ENCODE measurements at places on chromosomes 3 and 15.

- DNase-seq = peak; percentile 62
Observed at GRCh38 chr3:152183473-152183872, 85.3 kb upstream of the MBNL1 start.

- DNase-seq = no peak
Observed at GRCh38 chr15:40010686-40011085, 28.3 kb downstream of the SRP14 start.

DNA sequence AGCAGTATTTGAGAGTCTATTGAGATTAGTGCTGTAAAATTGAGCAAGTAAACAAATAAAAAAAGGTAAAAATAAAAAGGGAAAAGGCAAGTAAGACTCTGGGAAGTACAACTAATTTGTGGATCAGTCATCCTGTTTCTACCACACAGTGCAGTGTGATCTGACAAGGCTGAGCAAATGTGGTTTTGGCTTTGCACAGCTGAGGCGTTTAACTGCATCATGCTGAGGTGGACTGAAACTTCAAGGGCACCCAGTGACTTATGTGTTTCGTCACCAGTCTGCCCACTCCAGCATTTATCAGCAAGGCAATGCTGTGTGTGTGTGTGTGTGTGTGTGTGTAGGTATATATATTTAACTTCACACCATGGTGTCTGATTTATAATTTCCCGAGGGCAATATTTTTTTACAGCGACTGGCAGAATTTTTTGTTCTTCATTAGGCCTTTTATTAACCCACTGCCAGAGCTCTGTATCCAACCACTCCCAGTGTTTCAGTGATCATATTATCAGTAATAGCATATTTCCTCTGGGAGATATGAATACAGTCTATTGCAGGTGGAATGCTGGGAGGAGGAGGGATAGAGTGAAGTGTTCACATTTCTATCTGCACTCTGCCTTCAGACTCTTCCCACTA, 131.5 kb upstream of the SATB1 start:
- DNase-seq = peak; percentile 83

DNA sequence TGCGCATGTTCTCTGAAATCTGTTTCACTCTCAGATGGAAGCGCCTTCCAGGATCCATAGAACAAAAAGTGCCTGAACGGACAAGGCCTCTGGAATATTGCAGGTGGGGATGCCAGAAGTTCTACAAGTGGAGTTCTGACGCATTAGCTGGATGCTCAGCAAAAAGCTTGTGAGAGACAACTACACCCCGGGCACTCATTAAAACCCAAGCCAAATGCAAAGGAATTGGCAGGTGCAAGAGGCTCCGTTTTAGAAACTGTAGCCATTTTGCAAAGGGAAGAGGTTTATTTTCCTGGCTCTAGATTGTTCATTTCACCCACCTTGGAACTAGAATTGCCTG, 35.2 kb upstream of the SLC24A5 start:
- DNase-seq = no peak

DNA sequence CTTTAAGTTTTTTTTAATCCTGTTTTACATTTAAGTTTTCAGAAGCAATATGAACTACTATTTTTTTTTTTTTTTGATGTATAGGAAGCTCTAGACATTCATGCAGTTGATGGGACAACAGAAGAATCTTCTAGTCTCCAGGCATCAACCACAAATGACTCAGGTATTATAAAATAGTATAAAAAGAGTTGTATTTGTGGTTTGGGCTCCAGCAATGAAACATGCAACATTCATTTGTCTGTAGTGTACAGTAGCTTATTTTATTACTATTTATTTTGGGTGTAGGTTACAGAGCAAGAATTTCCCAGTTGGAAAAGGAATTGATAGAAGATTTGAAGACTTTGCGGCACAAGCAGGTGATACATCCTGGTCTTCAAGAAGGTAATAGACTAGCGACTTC, 38.6 kb downstream of the MGA start:
- no peak for DNase-seq

DNA sequence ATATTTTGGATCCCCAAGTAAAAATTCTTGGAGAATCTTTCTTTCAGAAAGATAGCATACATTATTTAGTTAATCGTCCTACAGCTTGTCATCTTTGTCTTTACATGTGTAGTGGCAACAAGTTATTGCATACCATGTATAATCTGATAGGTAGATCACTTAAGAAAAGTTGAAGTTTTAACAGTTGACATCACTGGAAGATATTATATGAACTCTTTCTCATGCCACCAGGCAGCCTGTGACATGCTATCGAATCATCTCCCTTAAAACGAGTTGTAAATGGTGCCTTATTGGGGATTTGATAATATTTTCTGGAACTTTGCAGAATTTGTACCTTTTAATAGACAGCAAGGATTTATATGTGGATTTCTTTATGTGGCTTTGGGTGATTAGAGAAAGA, 8.7 kb downstream of the U2SURP start:
- no peak for DNase-seq

DNA sequence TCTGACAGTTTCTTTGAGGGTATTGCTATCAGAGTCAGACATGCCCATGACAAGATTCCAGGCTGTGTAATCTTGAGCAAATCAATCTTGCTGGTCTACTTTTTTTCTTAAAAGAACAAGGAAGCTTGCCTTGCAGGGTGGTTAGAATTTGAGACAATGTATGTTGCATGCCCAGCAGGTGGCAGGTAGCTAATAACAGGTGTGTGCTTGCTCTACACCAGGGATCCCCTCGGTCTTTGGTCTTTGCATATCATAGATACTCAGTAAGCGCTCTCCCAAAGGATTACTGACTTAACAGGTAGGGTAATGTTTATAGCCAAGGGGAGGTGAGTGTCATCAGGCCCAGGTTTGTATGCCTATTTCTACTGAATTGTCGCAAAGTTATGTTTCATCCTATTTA, 37.3 kb downstream of the CACNA1D start:
- DNase-seq = no peak

GRCh38 chr3:144989807-144990206, 1018.2 kb downstream of the DIPK2A start:
- DNase-seq = no peak

DNA sequence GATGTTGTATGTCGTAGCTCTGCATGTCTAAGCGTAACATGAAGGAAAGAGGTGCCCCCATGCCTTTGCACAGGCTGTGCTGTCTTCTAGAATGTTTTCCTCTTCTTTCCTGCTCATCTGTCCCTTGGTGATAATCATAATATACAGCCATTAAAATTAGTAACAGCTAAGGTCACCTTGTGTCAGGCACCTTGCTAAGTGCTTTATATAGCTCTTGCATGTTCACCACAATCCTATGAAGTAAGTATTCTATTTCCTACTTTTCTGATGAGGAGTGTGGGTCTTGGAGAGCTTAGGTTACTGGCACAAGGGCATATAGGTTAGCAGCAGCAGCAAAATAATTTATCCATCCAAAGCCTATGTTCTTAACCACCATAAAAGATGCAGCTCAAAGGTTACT, 754.4 kb downstream of the NTRK3 start:
- no peak for DNase-seq

- no peak for DNase-seq
Observed at GRCh38 chr3:15315003-15315402, 17.4 kb downstream of the SH3BP5 start.

- no peak for DNase-seq
Observed at GRCh38 chr3:150975992-150976368, 3.5 kb upstream of the CLRN1 start.

DNA sequence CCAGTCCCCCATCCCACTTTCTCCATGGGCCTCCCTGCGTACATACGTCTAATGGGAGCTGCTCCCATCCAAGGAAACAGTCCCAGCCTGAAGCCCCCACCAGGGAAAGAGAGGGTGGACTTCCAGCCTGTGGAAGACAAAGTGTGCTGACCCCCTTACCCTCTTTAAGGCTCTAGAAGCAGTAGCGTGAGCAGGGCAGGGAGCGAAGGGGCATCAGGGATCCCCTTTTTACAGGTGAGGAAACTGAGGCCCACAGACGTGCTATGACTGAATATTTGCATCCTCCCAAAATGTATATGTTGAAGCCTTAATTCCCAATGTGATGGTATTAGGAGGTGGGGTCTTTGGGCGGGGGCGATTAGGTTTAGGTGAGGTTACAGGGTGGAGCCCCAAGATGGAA, 83.4 kb downstream of the TOP2B start:
- DNase-seq = no peak

DNA sequence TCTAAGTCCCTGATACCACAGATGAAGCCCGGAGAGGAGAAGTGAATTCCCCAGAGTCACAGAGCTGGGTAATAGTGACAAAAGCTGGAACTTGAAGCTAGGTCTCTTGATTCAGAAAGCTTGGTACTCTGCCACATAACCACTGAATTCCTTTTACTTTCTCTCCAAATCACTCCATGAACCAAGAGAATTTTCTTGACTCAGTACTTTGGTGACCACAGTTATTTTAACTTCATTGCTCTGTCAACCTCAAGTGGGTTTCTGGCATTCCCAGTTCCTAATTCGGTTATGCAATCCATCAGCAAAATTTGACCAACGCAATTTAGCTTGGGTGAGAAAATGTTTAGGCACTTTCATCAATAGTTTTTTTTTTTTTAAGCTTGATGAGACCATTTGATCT, 61.0 kb upstream of the PPARG start:
- no peak for DNase-seq

DNA sequence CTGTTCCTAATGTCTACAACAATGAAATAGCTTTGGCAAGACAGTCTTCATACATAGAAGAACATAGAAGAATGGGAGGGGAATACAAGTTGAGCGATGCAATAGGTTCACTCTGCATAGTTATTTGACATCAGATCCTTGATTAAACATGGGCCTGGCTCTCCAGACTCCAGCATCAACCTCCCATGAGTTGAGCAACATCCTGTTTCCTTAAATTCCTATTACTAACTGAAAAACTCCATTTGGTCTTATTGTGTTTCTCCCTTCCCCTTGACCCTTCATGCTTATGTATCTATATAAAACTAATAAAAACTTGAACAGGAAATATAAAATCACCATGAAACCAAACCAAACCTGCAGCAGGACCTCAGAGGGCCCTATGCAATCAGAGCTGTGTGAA, 304.5 kb upstream of the SATB1 start:
- no peak for DNase-seq

- DNase-seq = no peak
Observed at GRCh38 chr3:16460886-16461285, 52.6 kb downstream of the RFTN1 start.

GRCh38 chr15:90432253-90432652, 44.2 kb downstream of the IQGAP1 start:
- DNase-seq = no peak

DNA sequence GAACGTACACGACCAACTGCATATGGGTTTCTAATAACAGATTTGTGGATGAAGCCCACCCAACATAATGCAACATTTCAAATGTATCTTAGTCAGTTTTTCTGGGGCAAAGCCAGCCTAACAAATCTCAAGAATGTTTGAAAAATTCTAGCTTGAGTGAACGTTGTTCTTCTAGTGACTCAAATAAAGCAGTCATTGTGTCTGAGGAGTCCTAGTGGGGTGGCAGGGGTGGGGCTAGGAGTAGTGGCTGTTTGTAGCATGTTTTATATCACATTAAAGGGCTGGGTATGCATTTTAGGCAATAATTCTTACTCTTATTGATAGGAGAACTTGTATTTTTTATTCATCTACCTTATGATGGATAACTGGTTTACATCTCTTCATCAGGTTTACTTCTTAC, 6.0 kb downstream of the B3GNT5 start:
- no peak for DNase-seq

All from activated CD4-positive, alpha-beta T cell treated with anti-CD3 and anti-CD28 coated beads, Interleukin-2, amount 50 U/mL, for 48 hours (primary cell).